ENCODE measurements at places on chromosomes 6 and 20.
A peak's percentile ranks its signal among the peaks of the same experiment; 100 is the strongest.

DNA sequence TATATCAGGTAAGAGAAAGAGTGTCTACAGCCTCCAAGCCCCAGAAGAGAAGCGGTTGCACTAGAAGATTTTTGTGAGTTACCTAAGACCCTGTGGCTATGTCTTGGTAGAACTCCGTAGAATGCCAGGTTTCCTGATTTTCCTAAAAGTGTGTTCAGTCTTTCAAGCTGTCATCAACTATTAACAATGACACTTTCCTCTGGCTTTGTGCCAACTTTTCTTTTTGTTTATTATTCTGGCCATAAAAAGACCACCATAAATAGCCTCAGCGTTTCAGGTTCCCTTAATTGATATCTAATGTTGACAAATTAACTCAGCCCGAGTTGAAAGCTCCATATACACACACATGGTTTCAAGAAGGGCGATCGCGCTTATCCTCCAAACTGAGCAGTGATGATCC, 1.2 kb downstream of the PAK5 start:
- no peak for DNase-seq

GRCh38 chr6:26241033-26241895, 123.7 kb upstream of the BTN3A2 start:
- no peak for DNase-seq

GRCh38 chr6:148495029-148495428, 152.4 kb downstream of the SASH1 start:
- DNase-seq, result no peak

DNA sequence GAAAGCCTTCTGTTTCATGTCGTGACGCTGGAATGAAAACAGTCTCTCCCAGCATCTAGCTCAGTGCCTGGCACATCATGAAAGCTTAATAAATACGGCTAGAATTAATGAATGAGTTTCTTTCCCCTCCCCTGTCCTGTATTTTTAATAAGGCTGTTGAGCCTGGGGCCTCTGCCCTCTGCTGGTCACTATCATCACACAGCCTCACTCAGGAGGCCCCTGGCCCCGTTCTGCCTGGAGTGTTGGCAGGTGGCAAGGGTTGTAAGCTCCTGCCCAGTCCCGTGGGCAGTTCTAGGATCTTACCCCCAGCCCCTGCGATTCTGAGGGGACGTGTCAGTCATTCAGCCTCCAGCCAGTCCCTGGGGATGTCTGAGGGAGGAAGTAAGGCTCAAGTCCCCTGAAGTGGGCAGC, 41.4 kb downstream of the PHACTR3 start:
- DNase-seq, result no peak

DNA sequence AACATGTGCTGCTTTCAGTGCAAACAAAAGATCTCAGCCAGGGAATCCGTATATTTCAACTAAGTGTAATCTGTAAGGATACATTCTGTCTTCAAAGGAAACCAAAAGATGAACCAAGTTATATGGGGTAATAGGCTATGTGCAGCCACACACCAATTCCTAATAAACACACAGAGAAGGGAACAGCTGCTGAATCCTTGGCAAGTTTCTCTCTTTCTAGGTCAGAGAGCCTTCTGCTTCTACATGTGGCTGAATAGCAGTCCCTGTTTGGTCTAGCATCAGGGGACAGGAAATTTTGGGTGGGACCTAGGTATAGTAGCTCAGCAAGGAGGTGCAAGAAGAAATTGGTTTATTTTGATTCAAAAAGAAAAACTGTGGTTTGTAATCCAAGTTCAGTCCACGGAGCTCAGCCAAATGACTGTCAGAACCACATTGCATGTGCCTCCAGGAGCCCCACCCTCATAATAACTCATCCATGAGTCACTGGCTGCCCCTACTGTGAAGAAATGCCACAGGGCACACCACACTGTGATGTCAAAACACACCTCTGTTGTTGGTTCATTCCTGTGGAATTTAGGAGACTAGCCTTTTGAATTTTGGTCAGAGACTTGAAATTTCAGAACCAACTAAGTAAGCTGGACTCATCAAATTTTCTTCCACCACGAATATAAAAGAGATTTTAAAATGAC, 21.1 kb downstream of the SPTLC3 start:
- peak; percentile 89 for DNase-seq

- DNase-seq, result no peak
These were observed 50.9 kb upstream of the NXT1 start for GRCh38 chr20:23299673-23300050.

GRCh38 chr6:119533603-119534279, 184.2 kb upstream of the MAN1A1 start:
- peak; percentile 19 for DNase-seq

GRCh38 chr6:77448546-77448945, 14.7 kb downstream of the HTR1B start:
- no peak for DNase-seq

- DNase-seq, result no peak
These were observed 19.5 kb upstream of the TCP11 start for GRCh38 chr6:35160642-35161041.

- DNase-seq, result peak; percentile 98
These were observed 502.2 kb upstream of the JARID2 start for GRCh38 chr6:14743474-14744211.

- no peak for DNase-seq
These were observed 24.6 kb downstream of the ATG5 start for GRCh38 chr6:106300944-106301343.

Measured in kidney epithelial cell (primary cell).